NCI-H446 treated with DMSO at 0.1 percent for 48 hours (cell line): ENCODE measurements at places on chromosomes 1 and 21.

GRCh38 chr21:33317145-33317544 is 7.6 kb upstream of the IFNAR1 start:
- no peak for DNase-seq

GRCh38 chr1:1032424-1032823 is 12.5 kb downstream of the AGRN start:
- no peak for DNase-seq

DNA sequence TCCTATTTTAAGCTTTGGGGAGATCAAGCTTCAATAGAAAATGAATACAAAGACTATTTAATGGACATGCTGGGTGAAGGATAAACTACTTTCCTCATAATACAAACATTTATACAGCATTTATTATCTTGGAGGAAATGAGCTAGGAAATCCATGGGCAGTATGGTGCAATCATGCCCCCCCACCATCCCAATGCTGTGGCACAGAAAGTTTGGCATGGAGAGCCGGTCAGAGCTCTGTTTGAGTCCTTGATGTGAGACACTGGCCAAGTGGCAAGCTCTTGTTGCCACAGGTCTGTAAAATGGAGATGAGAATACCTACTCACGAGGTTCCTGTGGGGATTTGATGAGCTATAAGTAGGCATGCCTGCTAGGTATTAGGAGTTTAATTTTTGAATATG is 120.6 kb downstream of the MAB21L3 start:
- DNase-seq = no peak

GRCh38 chr1:221637641-221638041 is 104.2 kb downstream of the DUSP10 start:
- peak; percentile 84 for DNase-seq

DNA sequence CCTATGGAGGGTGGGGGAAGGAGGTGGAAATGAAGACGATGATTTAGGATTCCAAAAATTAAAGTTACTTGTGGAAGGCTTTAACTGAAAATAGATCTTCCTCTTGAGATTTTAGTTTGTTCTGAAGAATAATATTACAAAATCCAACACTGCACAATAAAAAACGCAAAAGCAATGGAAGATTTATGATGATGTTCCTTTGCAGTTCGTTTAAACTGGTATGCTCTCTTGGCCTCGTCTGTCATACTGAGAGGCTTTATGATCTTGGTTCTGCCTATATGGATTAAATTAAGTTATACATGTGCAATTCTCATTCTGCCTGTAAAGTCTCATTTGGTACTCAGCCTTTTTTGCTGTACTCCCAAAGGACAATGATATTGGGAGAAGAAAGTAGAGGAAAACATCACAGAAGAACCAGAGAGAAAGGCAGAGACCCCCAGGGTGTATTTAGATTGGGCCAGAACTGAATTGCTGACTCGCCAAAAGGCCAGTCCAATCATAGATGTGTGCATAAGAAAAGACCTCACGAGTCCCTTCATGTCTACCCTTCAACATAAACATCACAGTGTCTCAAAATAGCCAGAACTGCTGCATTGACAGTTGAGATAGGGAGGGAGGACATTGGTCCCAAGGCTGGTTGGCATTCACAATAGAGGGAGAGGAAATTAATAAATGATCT is 188.6 kb downstream of the GREM2 start:
- no peak for DNase-seq

GRCh38 chr1:200741551-200742207 is 3.0 kb downstream of the CAMSAP2 start:
- DNase-seq = no peak

- DNase-seq = no peak
Measured at GRCh38 chr1:246591958-246592357, 25.7 kb downstream of the CNST start.

GRCh38 chr1:38120552-38121230 is 74.1 kb upstream of the POU3F1 start:
- no peak for DNase-seq

- no peak for DNase-seq
Measured at GRCh38 chr1:211037095-211037494, 96.9 kb downstream of the KCNH1 start.
